Fibroblast of villous mesenchyme (primary cell): ENCODE measurements at places on chromosomes 11 and 22. TPM values are rescaled to one million over a fixed set of nuclear protein-coding genes. Genes with fewer than 3 reads are reported as not detected.

DNA sequence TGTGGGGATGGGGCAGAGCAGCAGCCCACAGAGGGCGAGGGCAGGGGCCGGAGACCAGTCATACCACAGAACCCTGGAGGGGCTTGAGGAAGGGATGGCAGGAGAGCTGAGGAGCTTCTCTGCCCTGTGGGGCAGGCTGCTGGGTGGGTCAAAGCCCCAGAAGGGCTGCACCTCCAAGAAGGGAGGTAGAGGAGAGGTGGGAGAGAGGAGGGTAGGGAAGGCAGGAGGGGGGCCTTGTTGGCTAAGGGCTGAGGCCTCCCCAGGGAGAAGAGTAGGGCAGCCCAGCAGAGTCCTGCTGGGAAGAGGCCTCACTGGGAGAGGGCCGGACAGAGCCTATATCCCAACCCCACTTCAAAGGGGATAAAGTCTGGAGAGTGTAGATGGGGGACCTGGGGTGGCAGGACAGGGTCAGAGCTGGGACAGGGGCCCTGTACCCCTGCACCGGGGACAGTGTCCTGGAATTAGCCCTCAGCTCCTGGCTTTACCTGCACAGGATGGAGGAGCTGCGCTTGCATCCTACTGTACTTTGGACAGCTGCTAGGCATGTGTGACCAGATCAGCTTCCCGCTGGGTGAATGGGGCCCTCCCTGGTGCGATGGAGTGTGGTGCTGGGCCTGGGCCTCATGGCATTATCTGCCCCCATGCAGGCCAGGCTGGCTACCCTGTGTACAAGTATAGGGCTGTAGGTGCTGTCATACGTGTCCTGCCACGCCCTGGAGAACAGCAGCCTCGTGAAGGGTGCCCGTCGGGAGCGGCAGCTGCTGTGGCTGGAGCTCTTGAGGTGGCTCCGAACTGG, 7.3 kb downstream of the DGCR6L start:
- no peak for DNase-seq

GRCh38 chr11:122933416-122933815, 48.2 kb downstream of the BSX start:
- peak; percentile 79 for DNase-seq

DNA sequence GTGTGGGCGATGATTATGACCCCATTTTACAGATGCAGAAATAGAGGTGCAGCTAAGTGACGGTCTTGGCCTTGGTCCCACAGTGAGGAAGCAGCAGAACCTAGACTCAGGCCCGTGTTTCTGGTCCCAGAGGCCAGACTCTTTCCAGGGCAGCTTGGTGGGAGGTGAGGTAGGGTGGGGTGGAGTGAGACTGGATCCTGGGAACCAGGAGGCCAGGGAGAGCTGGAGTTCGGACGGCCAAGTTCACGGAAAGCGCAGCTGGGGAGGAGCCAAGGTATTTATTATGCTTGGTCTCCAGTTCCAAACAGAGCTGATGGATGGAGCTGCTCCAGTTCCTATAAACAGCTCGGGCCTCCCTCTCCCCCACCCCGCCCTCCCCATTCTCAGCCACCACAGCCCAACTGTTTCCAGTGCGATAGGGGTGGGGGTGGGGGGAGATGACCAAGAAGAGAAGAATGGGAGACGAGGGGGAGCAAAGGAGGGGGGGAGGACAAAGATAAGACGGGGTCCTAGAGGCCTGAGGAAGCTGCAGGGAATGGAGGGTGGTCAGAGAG, 16.2 kb downstream of the LRRC32 start:
- peak; percentile 96 for DNase-seq

DNA sequence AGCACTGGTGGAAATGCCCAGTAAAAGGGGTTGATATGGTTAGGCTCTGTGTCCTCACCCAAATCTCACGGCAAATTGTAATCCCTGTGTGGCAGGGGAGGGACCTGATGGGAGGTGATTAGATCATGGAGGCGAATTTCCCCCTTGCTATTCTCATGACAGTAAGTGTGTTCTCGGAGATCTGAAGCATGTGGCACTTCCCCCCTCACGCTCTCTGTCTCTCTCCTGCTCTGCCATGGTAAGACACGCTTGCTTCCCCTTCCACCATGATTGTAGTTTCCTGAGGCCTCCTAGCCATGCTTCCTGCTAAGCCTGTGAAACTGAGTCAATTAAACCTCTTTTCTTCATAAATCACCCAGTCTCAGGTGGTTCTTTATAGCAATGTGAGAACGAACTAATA, 37.4 kb downstream of the PACSIN2 start:
- DNase-seq, result no peak

DNA sequence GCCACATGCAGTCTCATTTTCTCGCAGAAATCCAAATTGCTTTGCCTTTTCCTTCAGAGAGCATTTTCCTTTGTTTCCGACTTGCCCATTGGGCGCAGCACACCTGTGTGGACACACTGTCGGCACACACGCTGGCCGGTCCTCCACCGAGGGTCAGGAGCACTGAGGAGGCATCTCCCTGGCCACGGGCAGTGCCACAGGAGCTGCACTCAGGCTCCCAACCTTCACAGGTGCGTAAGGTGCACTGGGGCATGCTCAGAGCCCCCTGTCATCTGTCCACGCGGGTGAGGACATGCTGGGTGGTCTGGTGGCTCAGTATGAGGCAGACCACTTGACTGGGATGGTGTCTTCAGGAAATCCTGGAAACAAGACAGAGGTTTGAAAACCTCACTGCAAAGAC, 779.1 kb downstream of the BRD1 start:
- no peak for DNase-seq

The SORL1 gene
- total RNA-seq, result under 0.01 and 0.43 TPM in 2 replicates

The FREY1 gene
- total RNA-seq, result 0.43 and 0.64 TPM in 2 replicates

GRCh38 chr11:47244448-47245350, 3.9 kb downstream of the ACP2 start:
- DNase-seq, result no peak

The TENM4 gene
- 10.4 and 21.3 TPM in 2 replicates for total RNA-seq

The OR52I1 gene
- under 0.01 TPM in 1 of 2 replicates, not detected in the other for total RNA-seq

The DGCR6 gene
- total RNA-seq, result 2.2 and 3.2 TPM in 2 replicates

DNA sequence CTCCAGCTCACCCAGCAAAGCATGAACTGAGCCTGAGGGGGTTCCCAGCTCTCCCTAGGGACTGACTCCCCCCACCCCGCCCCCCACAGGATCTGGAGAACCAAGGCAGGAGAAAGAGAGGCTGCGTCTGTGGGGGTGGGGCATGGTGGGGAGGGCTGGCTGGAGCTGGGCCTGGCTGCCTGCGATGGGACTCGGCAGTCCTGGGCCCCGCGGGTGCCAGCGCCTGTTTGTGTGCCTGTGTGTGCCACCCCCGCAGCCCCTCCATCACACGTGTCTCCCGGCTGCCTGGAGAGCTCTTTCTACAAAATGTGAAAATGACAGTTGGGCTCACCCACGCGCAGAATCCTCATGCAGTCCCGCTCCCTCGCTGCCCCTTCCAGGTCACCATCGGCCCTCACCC, 46.8 kb downstream of the CACNA1I start:
- no peak for DNase-seq

GRCh38 chr11:529728-530411, 5.5 kb downstream of the HRAS start:
- DNase-seq, result no peak

DNA sequence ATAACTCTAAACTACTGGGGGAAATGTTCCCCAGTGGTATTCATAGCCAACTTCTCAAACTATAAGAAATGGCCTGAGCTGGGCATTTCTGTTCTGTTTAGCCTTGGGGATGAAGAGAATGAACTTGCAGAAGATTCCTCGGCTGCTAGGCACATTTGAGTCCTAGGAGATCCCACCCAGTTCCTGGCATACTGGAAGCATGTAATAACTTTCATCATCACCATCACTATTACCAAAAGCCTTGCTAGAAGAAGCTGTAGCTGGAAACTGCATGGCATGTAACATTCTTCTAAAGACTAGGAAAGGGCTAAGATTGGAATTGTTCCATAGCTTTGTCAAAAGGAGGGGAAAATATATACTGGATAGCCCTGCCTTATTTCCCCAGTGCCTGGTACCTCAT, 40.1 kb upstream of the SLC1A2 start:
- DNase-seq, result no peak

DNA sequence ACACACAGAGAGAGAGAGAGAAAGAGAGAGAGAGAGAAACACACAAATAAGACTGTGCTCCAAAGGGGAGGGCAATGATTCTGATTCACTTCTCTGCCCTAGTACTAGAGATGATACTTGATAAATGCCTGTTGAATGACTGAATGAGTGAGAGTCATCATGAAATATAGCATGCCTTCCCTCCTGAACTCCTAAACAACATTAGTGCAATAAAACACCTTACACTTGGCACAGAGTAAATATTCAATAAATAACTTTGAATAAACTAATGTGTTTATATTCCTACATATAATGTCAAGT, 511.2 kb upstream of the RAG2 start:
- DNase-seq, result no peak

- DNase-seq, result no peak
Measured at GRCh38 chr11:81052344-81053158, 1611.7 kb upstream of the TENM4 start.

DNA sequence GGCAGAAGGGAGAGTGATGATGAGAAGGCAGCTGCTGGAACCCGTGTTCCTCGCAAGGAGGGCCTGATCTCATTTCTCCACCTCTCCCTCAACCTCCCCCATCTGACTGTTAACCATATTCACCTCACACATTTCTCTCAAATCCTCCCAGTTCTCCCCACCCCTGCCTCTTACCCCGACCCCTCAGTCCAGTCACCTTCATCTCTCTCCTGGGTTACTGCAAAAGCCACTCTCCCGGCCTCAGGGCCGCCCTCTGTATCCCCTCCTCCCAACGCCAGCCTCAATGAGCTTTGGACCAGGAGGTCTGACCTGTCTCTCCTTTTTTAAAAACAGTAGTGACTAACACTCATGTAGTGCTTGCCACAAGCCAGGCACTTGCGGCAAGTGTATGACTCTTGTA, 29.5 kb upstream of the LMO1 start:
- DNase-seq, result no peak

The DYNC2H1 gene
- 39.0 and 44.9 TPM in 2 replicates for total RNA-seq

The OR5A1 gene
- not detected in 2 replicates for total RNA-seq

GRCh38 chr11:114384487-114384886, 15.8 kb downstream of the C11orf71 start:
- DNase-seq, result no peak

GRCh38 chr11:105856954-105857353, 165.1 kb downstream of the MSANTD4 start:
- DNase-seq, result no peak

DNA sequence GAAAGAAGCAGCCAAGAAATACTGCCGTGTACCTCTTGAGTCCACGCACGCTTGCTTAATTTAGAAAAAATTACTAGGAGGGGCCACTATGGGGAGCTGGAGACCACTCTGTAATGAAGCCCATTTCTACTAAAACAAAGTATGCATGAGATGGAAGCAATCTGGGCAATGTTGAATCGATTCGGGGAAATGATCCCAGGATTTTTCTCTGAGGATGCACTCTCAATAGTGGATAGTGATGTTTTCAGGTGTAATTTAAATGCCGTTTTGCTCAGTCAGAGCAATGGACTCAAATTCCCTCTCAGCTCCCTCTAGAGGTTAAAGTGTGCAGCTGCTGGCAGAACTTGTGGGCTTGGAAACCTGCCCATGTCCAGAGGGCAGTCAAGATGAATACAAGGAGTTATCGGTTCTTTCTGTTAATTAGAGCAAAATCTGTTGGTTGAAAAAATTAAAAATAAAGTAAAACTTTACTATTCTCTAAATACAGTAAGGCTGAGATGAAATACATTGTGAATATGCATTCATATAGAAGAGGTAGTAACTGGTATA, 64.1 kb downstream of the ME3 start:
- peak; percentile 79 for DNase-seq

DNA sequence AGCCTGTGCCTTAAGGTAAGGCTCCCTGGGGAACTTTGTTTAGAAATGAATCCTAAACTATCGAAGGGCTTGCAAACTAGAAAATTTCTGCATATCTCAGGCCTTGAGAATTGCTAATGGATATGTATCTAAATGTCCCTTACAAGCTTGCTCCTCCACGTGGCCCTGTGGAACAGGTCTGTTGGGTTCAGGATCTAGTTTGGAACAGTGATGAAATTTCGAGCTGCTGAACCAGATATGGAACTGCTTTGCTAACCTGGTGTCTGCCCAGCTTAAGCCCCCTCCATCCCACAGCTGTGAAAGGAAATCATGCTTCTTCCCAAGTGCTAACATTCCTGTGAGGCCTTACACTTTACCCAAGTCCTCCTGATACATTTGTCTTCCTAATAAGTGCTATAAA, 11.6 kb downstream of the SREBF2 start:
- DNase-seq, result no peak

- DNase-seq, result peak; percentile 45
Measured at GRCh38 chr11:110433393-110434333, 3.9 kb downstream of the FDX1 start.

The CEND1 gene
- total RNA-seq, result 0.43 and 0.64 TPM in 2 replicates

The POU2AF3 gene
- total RNA-seq, result not detected in 2 replicates

DNA sequence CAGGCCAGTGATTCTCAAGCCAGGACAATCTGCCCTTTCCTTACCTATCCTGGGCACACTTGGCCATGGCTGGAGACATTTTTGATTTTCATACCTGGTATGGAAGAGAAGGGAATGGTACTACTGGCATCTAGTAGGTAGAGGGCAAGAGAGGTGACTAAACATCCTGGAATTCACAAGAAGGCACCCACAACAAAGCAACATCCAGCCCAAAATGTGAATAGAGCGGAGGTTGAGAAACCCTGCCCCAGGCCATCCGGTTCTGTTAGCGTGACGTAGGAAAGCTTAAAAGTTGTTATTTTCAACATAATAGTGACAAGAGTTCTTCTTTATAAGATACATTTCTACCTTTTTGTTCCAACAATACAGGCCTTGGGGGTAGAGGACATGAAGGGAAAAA, 114.9 kb upstream of the ALX4 start:
- no peak for DNase-seq

The APOA1 gene
- not detected in 2 replicates for total RNA-seq

The MRPL40 gene
- total RNA-seq, result 46.2 and 52.2 TPM in 2 replicates
